ENCODE measurements at places on chromosomes 4 and X.

DNA sequence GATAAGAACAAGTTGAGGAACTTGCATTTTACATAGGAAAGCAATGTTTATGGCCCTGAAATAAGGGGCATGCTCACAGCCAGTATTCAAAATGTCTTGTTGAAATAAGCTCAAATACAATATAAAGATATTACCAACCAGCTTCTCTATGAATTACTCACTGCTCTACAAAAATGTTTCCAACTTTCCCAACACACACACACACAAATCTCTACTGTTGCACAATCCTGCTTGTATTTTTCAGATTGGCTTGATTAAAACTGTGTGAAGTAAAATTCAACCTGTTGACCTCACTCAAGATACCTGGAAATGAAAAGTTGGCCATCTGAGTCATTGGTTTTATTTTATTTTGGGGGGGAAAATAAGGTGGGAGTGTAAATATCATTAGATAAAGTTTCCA, 128.6 kb downstream of the CHIC2 start:
- DNase-seq, result peak; percentile 70

DNA sequence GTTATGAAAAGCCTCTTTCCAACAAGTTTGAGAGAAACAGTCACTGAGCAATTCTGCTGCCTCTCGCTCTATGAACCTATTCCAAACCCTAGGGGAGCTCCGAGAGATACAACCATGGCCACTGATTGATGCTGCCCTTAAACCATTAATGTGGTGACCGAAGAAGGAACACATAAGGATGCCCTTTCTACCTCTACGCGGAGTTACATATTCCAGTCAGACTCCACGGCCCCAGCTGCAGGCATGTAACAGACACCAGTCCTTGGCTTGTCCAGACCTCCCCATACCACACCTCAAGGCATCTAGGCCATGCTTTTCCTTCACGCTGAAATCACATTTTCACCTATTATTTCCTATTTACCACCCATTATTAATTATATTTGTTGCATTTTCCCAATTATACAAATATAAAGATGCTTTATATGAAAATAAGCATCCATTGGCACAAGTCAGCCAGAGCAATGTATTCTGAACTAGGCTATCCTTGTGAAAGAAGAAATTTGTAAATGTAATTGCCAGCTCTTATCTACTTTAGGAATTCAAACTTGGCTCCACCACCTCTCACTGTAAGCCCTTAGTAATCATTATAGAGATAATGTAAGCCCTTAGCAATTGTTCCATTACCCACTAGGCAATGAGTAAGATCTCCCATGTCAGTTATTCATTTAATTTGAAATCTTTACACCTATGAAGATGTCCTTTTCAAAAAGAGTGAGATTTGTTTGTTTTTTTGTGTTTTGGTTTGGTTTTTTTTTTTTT, 338.4 kb downstream of the NR3C2 start:
- no peak for DNase-seq

DNA sequence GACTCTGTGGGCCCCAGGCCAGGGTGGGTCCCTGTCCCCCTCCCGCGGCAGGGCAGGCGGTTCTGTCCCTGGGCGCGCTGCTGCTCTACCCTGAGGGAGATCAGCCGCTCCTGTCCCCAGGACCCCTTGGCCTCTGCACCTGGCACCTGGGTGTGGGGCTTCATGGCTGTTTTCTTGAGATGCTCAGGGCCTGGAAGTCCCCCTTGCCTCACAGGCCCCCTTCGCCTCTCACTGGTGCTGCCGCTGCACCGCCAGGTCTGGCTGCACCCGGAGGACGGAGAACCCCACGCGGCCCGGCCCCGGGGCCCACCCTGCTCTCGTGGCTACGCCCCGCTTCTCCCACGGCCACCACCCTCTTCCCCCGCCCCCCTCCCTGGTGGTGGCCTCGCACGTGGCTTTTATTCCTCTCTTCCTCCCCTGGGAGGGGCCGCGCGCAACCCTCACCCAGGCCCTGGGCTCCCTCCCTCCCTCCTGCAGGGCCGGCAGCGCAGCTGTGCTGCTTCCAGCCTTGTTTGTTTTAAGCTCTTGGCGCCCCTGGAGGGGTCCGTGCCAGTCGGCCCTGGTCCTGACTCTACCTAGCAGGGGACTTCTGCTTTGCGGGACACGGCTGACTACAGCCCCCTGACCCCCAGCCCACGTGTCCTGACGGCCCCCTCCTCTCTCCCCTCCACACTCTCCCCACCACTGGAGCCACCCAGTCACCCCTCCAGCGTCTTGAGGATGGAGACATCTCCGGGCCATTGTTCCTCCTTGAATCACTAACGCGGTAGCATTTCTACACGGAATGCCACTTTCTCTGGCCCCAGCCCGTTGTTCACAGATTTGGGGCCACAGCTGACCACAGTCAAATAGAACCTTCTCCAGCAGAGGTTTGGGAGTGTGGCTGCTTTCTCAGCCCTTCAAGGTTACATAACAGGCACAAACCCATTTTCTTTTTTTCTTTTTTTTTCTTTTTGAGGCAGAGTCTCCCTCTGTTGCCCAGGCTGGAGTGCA, 20.6 kb upstream of the CLDN24 start:
- DNase-seq, result no peak

DNA sequence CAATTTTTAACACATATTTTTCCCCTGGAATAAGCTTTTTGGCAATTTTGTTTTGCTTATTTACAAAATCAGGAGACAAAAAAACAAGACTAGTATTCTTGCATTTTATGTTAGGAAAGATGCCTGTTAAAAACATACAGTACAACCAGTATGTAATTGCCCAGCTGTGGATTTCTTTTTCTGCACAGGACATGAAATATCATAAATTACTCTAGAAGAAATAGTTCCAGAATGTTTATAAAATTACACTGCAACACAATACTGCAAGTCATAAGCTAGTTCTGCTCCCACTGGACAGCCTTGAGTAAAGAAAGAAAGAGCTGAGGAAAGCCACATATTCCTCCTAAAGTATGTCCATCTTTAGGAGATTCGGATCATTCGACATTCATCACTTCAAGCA, 133.5 kb downstream of the SCFD2 start:
- DNase-seq, result no peak

DNA sequence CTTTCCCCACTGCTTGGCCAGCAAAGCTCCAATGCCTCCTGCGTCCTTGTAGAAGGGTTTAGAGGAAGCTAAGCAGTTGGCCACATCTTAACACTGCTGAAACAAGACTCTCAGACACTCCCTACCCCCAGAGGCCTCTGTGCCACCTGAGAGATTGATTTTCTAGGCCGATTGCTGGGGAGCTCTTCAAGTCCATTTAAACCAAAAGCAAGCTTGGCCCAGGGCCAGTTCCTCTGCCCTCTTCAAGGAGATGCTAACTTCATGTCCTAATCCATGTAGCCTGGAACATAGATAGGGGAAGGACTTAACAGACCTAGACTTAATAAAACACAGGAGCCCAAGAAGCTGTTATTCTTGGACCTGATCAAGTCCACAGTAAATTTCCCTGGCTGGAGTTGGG, 27.2 kb upstream of the FMR1NB start:
- no peak for DNase-seq

GRCh38 chr4:88792268-88792781, 94.7 kb upstream of the NAP1L5 start:
- peak; percentile 92 for DNase-seq

DNA sequence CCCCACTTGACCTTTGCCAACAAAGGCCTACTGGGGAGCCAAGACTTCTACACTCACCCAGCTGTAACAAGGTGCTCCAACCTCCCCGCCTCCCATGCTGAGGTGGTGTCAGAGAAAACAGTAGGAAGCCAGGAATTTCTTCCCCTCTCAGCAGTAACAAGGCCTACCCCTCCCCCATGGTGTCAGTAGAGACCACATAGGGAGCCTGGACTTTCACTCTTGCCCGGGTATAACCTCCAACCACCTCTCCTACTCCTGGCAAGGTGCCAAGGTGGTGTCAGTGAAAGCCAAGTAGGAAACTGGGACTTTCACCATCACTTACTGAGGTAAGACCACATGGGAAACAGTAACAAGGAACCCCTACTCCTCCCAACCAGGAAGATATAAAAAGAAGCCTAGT, 93.1 kb downstream of the SLC16A2 start:
- no peak for DNase-seq

GRCh38 chrX:41802958-41803357, 79.0 kb downstream of the GPR82 start:
- no peak for DNase-seq

DNA sequence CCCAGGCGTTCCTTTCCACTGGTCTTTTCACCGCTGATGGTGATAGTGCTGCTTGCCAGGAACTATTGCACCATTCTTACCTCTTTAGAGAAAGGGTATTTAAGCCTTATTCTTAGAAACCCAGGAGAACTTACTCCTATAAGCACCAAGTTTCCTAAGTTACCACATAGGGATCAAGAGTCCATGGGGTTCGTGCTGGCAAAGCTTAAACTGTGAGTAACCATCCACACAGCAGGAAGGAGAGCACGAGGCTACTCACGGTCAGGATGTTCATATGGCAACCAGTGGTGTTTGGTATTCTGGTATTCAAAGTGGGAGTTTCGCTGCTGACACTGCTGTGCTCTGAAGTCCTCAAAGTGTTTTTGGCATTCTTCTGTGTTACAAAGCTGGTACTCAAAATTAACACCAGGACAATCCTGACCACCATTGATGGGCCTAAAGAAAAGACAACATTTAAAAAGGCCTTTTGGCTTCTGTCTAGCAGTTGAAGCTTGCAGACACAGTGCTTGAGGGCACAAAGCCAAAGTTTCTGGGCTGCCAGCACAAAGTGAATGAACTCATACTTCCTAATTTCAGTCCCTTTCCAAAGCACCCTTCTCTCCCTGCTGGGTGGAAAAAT, 256.9 kb downstream of the ADAMTS3 start:
- peak; percentile 95 for DNase-seq

DNA sequence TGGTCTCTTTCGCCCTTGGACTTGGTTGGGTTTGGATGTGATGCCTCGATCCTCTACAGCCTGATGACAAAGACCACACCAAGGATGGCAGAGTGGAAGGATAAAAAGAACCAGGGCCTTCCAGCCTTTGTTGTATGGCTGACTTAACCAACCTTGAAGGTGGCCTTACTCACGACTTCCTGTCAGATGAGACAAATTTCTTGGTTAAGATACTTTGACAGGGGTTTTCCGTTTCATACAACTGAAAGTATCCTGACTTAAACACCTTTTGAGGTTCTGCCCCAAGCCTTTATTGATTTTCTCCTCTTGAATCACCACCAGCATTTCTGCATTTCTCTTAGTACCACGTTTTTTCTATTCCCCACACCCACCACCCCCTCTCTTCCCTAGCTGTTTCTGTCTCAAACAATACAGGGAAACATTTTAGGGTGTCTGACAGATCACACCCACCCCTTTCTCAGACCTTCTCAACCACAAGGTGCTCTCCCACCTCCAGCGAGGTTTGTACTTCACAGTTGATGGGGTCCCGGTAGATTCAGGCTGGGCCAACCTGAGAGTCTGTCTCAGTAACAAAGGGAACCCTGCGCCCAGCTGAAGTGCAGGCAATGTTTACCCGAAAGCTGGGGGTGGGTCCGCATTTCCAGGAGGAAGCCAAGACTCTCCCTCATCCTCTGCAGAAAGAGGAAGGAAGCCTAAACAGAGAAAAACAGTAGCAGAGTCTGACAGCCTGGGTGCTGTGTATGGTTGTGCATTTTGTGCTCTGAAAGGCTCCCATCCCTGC, 5.0 kb upstream of the TSPAN5 start:
- DNase-seq, result peak; percentile 42

DNA sequence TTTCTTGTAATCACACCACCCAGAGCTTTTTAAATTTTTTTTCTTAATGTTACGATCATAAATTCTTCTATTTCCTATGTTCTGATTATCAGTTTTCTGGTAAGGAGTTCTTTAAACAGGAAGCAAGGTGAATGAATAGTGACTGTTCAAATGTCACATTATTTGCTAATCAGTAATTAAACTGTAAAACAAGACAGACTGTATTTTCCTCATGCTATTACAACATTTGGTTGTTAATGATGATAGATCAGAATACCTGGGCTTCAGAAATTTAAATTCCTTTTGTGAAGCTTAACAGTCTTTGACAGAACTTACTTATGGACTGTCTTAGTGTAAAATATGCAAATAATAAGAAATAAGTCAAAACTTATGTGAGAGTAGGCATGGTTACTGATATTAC, 41.4 kb downstream of the CLCN3 start:
- DNase-seq, result no peak

DNA sequence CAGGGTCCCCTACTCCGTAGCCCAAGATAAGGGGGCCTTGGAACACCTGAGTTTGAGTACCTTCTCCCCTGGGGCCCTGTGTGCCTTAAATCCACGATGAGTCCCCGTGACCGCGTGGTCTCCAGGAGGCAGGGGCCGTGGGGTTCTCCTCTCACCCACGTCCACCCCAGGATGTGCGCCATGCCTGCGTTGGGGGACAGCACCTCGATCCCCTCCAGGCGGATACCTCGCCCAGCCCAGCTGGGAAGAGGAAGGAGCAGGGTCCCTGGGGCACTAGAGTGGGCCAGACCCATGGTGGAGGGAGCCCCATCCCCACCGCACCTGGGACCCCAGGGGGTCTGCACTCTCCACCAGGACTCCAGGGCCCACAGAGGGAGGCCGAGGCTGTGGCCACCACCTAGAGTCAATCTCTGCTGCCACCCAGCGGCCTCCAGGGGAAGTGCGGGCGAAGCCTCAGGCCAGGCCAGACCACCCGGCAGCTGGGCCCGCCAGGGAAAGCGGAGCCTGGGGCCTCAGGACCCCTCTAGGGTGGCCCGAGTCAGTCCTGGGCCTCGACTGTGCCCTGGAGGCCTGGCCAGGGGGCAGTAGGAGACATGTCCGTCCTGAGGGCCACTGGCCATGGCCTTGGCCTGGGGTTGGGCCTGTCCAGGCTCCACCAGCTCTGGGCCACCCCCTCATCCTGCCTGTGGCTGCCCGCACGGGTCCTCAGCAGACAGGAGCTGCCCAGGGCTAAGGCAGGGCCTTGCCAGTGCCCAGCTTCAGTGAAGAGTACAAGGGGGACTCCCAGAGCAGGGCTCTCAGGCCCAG, 55.0 kb downstream of the FAM53A start:
- DNase-seq, result peak; percentile 2

DNA sequence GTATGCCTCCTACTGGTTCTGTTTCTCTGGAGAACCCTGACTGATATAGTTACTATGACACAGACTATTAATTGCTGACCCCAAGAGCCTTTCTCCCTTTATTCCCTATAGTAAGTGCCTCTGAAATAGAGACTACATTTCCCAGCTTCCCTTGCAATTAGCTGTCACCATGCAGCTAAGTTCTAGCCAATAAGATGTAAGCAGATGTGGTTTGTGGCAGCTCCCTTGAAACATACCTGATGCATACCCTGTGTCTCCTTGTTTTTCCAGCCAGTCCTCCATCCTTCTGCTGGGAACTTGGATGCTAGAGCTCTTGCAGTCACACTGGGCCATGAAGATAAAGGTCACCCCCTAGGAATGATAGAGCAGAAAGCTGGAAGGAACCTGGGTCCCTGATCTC, 9.7 kb upstream of the TMEM165 start:
- peak; percentile 60 for DNase-seq

DNA sequence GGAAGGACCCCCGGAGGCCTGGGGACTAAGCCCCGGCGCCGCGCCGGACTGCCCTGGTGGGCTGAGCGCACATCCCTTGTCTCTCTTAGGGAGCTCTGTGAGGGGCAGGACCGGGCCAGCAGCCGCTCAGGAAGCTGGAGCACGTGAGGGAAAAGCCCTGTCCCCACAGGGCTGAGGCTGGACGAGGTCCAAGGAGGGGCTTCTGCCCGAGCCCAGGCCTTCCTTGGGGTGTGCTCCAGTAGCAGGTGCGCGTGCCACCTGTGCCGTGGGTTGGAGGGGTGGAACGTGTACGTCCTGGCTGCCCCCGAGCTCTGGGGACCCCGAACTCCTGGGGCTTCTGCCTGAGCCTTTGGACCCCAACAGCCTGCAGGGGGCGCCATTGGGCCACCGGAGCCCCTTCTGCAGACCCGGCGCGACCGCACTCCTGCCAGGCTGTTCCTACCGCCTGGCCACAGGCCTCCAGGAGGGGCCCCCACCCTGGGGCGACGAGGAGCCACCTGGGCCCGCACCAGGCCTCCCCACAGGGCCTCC, 27.2 kb downstream of the TACC3 start:
- peak; percentile 37 for DNase-seq

Data from bronchial epithelial cell (primary cell).